NK-92 treated with Interleukin-12 subunit alpha and Interleukin-12 subunit beta, amount 100 ng/mL, for 24 hours (cell line): ENCODE measurements at places on chromosomes 5 and 9.

DNA sequence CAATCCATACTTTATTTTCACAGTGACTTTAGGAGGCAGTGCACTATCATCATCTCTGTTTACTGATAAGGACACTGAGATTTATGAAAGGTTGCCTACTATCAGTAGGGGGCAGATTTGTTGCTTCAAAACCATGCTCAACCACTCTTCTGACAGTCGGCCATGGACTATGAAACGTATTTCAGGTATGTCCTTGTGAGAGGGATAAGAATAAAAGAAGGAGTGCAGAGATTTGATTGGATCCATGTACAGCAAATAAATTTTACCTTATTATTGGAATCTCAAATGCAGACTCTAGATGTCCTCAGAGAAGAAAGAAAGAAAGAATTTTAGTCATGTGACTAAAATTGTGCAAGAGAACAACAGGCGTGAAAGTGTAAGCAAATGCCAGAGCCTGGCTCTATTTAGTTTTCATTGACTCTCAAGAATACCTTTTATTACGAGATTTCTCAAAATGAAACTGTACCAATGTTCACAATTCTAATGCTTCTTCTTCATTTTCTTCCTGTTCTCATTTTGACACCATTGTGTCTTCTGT is 296.6 kb upstream of the RASA1 start:
- no peak for DNase-seq

GRCh38 chr5:16489322-16489791 is 23.8 kb upstream of the ZNF622 start:
- no peak for DNase-seq

DNA sequence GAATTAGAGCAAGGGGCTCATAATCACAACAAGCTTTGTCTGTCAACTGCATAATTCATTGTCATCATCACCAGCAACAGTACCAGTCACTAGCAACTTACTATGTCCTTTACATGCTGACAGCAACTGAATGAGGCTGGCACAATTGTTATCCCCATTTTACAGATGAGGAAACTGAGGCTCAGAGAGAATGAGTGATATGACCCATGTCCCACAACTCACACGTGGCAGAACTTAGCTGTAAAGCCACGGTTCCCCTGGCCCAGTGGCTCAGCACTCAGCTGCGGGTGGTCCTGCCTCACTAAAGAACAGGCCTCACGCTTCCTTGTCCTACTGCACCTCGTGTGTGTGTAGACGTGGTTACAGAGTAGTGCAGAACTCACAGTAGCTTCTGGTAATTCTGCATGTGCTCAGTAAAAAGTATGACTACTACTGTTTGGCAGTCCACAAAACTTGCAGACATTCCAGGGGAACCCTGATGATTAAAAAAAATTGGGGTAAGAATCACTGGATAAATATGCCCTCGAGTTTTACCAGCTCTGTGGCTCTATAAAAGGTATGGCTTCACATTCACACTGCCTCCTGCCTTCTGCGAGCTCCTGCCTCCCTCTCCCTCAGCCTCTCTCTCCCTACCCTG is 30.2 kb downstream of the AFAP1L1 start:
- DNase-seq = no peak

GRCh38 chr9:135971892-135972291 is 10.7 kb upstream of the UBAC1 start:
- DNase-seq = no peak

GRCh38 chr5:40909264-40909663 is at the start of gene C7:
Gene C7 (plus strand): TSS chr5:40909497. CDS start chr5:40909611, 114 bp downstream.
- no peak for DNase-seq

- no peak for DNase-seq
These were observed 316.5 kb downstream of the ICE1 start for GRCh38 chr5:5738797-5739489.

DNA sequence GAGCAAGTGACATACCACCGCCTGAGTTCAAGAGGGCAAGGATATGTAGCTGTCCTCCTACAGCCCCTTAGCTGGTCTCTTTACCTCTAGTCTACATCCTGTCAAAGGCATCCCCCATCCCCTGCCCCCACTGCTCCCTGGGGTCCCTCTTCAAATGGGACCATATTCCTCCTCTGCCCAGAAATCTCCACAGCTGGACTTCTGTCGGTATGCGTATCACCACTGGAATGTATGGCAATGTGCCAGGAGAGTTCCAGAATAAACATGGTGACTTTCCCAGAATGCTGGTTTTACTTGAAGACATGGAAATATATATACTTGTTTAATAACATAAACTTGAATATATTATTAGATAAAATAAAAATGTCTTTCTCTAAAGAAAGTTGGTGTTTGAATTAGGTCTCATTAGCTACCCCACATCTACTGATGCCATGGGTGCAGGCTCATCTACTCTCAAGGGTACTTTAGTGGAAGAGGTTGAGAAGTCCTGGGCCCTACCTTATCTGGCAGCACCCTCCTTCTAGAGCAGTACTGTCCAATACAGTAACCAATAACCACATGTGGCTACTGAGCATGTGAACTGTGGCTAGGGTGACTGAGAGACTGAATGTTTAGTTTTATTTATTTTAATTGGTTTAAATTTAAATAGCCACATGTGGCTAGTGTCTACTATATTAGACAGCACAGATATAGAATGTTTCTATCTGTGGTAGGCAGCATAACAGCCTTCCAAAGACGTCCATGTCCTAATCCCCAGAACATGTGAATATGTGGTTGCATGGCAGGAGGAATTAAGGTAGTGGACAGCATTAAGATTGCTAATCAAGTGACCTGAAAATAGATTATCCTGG is 181.7 kb upstream of the SLC30A5 start:
- DNase-seq = no peak

GRCh38 chr5:164868761-164869160 is 1363.3 kb downstream of the MAT2B start:
- no peak for DNase-seq

DNA sequence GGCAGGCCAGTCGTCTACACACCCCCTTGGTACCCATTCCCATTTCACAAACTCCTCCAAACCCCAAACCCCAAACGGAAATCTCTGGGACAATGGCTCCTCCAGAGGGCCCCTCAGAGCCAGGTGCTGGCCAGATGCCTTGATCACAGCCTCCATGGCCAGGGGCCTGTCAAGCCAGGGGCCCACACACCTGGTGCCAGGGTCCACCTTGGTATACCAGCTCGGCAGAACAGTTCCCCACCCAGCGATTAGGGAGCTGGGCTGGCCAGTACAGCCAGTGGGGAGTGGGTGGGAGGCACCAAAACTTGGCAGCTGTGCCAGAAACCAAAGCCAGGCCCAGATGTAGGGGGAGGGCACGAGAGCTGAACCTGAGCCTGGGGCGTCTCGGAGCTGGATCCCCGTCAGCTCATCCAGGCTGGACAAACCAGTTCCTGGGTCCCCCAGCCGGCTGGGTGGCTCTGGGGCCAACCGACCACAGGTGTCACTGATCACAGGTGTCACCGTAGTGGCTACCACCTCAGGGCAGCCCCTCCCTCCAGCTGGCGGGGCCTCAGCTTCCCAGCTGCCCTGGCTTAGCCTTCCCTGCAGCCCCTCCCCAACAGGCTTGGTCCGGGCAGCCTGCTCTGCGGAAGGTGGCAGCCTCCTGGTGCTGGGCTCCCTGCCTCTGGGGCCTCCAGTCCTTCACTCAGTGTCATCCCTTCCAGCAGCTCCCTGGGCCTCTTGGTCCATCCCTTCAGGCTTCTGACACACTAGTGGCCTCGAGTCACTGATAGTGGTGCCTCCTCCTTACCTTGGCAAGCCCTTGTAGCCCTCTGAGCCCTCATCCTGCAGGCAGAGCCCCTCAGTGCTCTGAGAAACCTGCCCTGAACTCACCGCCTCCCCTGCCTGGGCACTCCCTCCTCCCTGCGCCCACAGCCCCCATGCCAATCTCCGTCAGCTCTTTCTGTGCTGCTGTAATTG is 6.6 kb upstream of the RMND5B start:
- no peak for DNase-seq

DNA sequence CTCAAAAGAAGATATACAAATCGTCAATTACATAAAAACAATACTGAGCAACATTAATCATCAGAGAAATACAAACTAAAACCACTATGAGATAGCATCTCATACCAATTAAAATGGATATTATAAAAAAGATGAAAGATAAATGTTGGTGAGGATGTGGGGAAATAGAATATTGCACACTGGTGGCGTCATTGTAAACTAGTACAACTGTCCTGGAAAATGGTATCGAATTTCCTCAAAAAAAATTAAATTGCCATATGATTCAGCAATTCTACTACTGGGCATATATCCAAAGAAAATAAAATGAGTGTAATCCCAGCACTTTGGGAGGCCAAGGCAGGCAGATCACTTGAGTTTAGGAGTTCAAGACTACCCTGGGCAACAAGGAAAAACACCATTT is 326.0 kb upstream of the FTMT start:
- no peak for DNase-seq

- DNase-seq = no peak
These were observed 80.7 kb downstream of the PTPDC1 start for GRCh38 chr9:94164806-94165549.

DNA sequence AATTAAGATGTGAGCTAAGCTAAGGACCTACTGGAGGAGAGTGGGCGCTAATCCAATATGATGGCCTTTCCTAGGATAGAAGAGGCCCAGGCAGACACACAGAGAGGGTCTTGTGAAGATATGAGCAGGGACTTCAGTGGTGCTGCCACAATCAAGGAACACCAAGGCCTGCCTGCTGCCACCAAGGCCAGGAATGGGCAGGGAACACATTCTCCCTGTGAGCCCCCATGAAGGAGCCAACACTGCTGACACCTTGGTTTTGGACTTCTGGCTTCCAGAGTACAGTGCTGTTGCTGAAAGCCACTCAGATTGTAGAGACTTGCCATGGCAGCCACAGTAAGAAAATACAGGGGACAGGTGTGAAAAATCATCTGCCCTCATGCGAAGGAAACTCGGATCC is 73.1 kb upstream of the IRX1 start:
- no peak for DNase-seq

GRCh38 chr5:181222630-181223057 is 437 bp upstream of the TRIM41 start:
- DNase-seq = no peak

DNA sequence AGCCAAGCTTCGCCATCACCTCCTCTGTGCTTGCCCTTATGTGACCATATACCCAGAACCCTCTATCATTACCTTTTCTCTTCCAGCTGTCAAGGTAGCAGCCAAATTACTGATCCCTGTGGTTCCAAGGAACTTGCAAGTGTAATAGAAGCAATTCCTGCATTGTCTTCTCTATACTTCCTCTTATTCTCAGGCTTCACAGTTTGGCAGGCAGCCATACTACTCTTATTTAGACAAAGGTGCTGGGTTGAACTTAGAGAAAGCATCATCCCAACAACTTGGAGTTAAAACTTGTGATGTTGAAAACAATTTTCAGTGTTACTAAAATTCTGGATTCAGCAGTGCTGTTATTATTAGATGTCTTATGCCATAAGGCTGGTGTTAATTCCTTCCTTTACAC is 93.2 kb downstream of the NLN start:
- DNase-seq = no peak

DNA sequence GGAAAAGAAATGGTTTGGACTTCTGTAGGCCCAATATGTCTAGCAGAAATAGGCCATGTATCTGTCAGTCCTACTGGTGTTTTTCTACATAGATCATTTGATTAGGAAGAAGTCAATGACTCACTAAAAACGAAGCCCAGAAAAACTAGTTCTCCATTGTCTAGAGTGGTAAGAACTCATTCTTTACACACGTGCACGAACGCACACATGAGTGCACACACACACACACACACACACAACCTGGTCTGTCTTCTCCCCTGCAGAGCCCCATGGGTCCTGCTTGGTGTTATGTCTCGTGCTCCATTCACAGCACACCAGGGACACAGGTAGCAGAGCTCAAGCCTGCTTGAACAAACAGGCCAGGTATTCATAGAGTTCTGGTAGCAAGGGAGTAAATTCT is 14.9 kb upstream of the FCN1 start:
- DNase-seq = no peak
